ENCODE measurements at places on chromosomes 4 and X.

- no peak for DNase-seq
These were observed 102.0 kb upstream of the USP38 start for GRCh38 chr4:143082701-143083100.

DNA sequence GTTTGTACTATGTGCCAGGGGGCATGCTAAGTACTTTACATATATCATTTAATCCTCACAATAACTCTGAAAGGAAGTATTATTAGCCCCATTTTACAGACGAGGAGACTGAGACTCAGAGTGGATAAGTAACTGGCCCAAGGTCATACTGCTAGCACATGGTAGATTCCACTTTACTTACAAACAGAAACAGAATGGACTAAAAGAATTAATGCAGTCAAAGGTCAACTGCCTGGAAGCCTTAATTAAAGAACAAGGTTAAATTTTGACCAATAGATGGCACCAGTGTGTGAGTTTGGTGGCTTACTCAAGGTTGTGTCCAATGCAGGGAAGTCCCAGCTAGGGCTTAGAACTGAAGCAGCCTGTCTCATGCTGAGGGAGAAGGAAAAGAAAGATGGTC is 4.7 kb downstream of the RIPPLY1 start:
- no peak for DNase-seq

- no peak for DNase-seq
These were observed 559 bp downstream of the TRPC5 start for GRCh38 chrX:112081781-112082652.

- no peak for DNase-seq
These were observed 20.2 kb downstream of the CYP2U1 start for GRCh38 chr4:107951551-107951950.

GRCh38 chr4:22416403-22416802 is 99.5 kb downstream of the ADGRA3 start:
- no peak for DNase-seq

DNA sequence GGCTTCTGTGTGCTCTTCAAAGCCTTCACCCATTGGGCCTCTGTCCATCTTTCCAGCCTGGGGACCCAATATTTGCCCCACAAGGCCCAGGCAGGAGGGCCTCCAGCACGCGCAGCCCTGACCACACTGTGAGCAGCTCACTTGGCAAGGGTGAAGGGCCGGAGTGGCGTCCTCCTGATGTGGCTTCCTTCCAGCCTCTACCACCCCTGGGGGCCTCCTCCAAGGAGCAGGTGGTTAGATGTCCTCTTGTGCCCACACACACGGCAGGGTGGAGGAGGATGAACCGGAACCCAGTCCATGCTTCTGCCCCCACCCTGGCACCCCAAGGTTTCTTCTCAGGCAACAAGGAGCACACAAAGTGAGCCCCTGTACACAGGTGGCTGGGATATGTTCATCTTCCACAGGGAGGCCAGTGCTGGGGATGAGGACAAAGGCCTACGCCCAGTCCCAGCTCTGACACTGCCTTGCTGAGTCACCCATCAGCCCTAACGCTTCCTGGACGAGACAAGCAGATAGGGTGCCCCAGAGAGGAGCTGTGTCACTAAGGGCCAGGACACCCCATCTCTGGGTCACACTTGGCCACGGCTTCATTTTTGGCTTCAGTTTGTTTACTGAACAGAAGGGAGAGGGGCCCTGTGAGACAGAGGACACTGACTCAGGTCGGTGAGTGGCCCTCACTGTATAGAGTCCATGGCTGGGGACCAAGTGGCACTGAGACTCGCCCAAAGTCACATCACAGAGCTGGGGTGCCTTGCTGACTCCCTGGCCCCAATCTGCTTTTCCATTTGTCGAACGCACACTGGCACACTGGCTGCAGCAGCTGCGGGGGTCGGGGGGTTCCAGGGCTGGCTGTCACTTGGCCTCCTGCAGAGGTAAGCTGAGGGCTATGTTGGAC is 1.9 kb downstream of the UBL4A start:
- no peak for DNase-seq

- DNase-seq: no peak
These were observed 1628.9 kb upstream of the AGA start for GRCh38 chr4:179071131-179071530.

DNA sequence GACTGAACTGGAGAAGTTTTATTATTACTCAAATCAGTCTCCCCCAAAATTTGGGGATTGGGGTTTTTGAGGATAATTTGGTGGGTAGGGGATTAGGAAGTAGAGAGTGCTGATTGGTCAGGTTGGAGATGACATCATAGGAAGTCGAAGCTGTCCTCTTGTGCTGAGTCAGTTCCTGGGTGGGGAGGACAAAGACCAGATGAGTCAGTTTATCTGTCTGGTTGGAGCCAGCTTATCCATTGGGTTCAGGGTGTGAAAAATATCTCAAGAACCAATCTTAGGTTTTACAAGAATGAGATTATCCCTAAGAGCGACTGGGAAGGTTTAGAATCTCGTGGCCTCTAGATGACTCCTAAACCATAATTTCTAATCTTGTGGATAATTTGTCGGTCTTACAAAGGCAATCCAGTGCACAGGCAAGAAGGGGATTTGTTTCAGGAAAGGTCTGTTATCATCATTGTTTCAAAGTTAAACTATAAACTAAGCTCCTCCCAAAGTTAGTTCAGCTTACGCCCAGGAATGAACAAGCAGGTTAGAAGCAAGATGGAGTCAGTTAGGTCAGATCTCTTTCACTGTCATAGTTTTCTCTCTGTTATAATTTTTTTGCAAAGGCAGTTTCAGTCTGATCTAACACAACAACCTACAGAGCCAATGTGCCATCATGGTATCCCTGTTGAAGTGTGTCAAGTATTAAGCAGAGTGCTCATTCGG is 274.5 kb downstream of the SLC7A11 start:
- no peak for DNase-seq

- DNase-seq: no peak
These were observed 138.6 kb upstream of the SMARCAD1 start for GRCh38 chr4:94068753-94069719.

DNA sequence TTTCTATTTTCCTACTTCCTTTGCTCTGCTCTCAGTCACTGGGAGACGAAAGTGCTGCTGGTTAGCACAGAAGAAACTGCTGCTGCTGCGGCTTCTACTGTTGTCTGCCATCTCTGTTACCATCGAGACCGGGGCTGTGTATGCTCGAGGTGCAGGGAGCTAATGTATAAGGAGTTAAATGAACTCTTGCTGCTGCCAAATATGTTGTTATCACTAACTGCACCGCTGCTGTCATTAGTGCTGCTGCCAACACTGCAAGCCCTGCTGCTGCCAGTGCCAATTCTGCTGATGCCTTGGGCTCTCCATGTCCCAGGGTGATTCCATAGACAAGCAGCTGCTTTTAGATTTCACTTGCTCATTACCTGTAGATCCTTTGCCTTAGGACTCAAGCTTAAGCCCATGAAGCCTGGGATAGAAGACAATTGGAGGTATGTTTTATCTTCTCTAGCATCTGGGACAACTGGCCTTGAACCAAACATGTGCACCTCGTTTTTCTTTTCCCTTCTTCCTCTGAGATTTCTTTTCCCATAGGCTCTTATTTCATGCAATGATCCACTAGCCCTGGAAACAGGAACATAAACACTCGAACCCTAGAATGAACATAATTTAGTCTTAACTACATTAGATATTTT is 107.8 kb downstream of the CCSER1 start:
- DNase-seq: no peak

GRCh38 chr4:128303986-128304385 is 16.4 kb upstream of the PGRMC2 start:
- no peak for DNase-seq
